SK-N-DZ (cell line): ENCODE measurements at places on chromosomes 16 and 17.
A peak's percentile ranks its signal among the peaks of the same experiment; 100 is the strongest.

DNA sequence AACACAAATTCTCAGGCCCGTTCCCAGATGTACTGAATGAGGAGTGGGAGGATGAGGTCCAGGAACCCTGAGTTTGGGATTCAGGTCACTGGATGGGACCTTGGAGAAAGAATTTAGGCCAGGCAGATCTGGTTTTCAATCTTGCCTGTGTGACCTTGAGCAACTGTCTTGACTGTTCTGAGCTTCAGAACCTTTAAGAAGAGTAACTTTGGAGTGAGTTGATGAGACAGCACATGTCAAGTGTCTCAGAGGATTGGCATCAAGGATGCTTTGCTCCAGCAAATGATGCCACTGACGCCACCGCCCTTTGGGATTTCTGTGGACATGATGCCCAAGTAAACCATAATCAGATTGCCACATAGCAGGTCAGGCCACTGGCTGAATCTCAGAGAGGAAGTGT, 56.2 kb upstream of the DNAJA2 start:
- DNase-seq, result no peak

DNA sequence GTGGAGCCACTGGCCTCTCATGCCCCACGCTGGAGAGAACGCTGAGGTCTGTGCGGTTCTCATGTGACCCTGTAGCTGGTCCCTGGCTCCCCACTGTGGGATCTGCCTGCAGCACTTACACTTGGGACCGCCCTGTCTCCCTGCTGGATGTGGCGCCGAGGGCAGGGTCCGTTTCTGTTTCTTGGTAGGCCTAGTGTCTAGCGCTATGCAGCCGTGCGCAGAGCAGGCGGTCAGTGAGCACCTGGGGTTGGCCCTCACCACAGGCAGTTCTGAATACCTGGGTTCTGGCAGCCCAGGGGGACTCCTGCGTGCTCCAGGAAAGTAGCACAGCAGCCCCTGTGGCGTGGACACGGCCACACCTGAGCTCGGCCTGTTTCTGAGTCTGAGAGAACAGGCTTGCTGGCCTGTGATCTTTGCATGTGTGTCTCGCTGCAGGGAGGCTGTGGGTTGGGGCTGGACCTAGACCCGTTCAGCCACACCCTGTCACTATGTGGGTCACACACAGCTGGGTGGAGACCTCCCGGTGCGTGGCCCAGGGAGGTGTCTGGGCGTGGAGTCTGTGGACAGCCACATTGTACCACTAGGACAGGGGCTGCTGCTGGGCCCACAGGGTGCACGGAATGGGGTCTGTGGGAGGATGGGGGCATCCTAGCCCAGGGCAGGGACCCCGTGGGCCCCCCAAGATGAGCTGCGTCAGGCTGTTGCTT, 2.8 kb downstream of the CAPN15 start:
- DNase-seq, result no peak

DNA sequence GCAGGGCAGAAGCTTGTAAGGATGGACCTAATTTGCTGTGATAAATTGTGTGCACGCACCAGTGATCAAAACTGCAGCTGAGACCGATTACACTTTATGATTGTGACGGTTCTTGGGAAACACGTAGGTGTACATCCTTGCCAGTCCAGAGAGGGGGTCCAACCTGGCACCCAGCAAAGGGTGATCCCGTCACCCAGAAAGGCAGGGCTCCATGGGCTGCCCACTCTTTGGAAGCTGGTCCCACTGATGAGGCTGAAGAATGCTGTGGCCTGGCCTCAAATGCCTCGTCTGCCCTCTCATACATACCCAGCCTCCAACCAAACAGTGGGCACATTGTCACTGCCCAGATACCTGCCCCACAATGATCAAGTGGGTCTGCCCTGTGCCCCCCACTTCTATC, 132.0 kb downstream of the C16orf78 start:
- DNase-seq, result no peak

GRCh38 chr16:24538756-24539294, 541 bp upstream of the RBBP6 start:
- DNase-seq, result no peak

- peak; percentile 15 for DNase-seq
Measured at GRCh38 chr16:23148513-23149266, 562 bp downstream of the USP31 start.

DNA sequence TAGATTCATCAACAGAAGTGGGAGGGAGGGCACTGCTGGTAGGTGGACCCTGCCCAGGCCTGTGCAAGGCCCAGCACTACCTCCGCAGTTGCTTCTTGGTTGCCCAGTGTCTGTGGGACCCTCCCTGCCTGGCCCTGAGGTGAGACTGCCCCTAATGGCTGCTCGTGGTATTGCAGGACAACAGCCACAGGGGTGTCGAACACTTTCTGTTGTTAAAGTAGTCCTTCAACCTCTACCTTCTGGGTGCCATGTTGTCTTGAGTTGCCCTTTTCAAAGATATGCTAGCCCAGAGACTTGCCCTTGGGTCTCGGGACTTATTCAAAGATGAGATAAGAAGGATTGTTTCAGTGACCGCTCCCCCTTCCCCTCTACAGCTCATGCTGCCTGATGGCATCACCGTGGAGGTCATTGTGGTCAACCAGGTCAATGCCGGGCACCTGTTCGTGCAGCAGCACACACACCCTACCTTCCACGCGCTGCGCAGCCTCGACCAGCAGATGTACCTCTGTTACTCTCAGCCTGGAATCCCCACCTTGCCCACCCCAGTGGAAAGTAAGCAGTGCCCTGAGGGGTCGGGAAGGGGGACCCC, 29.1 kb downstream of the AKAP1 start:
- peak; percentile 53 for DNase-seq

DNA sequence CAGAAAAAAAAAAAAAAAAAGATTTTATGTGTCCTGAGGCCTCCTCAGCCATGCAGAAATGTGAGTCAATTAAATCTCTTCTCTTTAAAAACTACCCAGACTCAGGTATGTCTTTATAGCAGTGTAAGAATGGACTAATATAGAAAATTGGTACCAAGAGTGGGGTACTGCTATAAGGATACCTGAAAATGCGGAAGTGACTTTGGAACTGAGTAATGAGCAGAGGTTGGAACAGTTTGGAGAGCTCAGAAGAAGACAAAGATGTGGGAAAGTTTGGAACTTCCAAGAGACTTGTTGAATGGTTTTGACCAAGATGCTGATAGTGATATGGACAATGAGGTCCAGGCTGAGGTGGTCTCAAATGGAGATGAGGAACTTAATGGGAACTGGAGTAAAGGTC, 17.3 kb upstream of the CNEP1R1 start:
- no peak for DNase-seq

GRCh38 chr17:19421219-19421618, 10.2 kb downstream of the RNF112 start:
- no peak for DNase-seq

- DNase-seq, result no peak
Measured at GRCh38 chr17:40176754-40177110, 538 bp upstream of the RAPGEFL1 start.

DNA sequence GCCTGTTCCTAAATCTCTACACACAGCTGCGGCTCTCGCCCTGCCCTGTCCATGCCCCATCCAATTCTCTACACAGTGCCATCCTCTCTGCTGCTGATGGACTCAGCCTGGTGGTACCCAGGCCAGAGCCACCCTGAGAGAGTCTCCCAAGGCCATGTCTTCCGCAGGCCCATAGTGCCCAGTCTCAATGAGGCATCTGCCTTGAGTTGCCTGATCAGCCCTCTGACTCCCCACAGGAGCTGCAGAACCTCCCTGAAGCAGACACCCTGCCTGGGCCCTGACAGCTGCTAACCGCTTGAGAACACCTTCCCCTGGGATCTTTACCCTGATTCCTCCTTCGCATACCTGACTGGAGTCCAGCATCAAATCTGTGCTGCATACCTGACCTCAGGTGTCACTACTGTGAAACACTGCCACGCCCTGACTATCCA, 13.3 kb downstream of the TSPOAP1 start:
- no peak for DNase-seq

DNA sequence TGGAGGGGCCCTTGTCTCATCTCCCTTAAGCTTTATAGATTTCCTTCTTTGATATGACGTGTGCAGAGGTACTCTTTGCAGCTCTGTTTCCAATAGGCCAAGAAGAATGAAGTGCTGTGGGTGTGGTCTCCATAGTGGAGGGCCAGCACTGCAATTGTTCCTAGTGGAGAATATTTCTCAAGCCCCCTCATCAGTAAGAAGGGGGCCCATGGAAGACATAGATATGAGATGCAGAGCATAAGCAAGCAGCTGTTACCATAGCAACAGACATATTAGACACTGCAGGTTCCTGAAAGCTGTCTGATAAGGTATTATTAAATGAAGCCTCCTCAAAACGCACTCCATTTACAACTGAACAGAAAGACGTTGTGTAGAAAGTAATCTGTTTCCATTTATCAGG, 240.7 kb downstream of the ZFHX3 start:
- DNase-seq, result peak; percentile 75

GRCh38 chr16:67948015-67948414, 4.1 kb upstream of the LCAT start:
- DNase-seq, result no peak
